ENCODE measurements at places on chromosomes 11 and 22.

DNA sequence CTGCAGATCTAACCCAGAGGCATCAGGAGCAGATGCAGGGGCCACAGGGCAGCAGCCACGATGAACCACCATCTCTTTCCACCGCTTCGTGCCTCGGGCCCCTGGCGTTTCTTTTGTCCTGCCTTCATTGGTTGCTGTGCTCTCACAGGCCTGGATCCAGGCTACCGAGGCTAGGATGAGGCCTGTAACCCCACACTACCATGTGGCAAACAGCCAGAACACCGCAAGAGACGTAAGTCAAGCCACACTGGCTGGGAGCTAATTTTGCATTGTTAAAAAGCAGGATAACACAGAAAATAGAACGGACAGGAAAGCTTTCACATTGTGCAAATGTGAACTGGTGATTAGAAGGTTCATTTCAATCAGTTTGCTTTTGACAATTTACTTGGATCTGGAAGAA is 15.7 kb upstream of the ARFGAP3 start:
- DNase-seq = no peak

DNA sequence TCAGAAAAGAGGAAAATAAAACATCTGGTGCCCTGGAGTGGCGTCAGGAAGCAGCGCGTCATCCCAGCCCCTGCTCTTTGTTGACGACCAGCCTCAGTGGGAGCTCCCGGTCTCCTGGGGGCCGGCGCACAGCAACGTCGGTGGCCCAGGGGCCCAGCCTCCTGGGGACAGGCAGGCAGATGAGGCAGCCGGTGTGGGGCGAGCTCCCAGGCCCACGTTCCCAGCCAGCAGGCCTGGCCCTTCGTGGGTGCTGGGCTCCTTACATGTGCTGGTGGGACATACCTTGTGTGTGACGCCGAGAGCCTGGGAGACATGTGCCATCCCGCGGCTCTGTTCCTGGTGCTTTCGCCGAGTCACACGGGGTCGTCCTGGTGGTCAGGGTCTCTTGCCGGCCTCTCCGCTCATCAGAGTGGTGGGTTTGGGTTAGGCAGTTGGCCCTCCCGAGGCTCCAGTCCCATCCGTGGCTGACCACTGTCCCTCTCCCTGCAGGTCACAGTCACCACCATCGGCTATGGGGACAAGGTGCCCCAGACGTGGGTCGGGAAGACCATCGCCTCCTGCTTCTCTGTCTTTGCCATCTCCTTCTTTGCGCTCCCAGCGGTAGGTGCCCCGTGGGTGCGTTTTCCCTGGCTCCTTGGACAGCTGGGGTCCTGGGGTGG is 116.7 kb downstream of the KCNQ1OT1 start:
- DNase-seq = no peak

GRCh38 chr22:29146091-29146560 is 59.6 kb upstream of the EMID1 start:
- no peak for DNase-seq

DNA sequence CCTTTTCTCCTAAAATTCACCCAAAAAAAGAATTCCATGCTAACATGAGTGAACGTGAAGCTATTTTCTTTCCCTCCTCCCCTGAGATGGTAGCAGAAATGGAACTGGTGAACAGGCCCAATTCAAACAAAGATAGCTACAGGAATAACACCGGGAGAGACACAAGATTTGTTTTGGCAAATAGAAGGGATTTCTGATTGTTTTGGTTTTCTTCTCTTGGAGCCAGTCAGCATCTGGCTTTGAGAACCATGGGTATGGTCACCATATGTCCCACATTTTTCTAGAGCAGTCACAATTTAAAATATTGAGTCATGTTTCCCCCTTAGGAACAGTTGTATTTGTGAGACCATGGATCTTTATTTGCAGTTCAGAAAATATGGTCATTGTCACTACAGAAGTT is 214.1 kb downstream of the FAM76B start:
- no peak for DNase-seq

GRCh38 chr11:86591631-86592030 is 80.8 kb downstream of the ME3 start:
- no peak for DNase-seq

GRCh38 chr11:19714387-19715363 is 2.0 kb downstream of the NAV2 start:
- DNase-seq = no peak

DNA sequence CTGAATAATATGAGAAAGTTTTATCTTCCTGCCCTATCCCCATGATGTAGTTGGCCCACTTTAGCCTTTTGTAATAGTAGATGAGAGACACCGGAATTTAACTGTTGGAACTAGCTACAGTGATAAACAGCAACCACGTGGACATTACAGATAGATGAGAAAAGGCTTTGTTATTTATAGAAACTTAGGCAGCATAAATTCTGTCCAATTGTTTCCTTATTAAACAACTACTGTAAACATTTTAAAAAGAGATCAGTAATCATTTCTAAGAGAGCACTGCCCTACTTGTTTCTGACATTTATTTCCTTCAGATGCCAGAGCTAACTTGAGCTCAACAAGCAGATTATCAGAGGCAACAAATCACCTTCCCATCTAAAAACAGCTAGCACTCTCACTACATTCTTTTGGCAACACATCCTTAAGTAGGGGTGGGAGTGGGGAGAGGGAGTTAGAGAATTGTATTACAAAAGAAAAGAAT is 63.1 kb downstream of the SOX6 start:
- no peak for DNase-seq

- no peak for DNase-seq
These were observed 1.9 kb upstream of the OR51B4 start for GRCh38 chr11:5303626-5304025.

GRCh38 chr11:9516113-9516512 is 55.3 kb downstream of the ZNF143 start:
- no peak for DNase-seq

- no peak for DNase-seq
These were observed 9.3 kb downstream of the C11orf24 start for GRCh38 chr11:68262544-68262827.

DNA sequence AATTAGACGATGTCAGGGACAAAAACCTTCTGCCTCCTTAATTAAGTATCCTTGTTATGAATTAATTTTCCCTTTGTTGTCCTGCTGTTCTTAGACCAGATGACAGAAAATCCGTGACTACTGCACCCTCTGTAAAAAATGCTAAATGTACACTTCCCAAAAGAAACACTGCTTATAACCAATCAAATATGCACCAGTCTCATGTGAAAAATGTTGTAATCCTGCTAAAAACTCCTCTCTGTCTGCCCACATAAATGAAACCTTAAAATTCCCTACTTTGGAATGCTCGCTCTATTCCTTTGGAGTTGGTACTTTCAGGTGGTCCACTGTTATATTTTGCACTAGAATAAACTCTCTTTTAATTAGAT is 366.8 kb upstream of the CCDC179 start:
- DNase-seq = no peak

DNA sequence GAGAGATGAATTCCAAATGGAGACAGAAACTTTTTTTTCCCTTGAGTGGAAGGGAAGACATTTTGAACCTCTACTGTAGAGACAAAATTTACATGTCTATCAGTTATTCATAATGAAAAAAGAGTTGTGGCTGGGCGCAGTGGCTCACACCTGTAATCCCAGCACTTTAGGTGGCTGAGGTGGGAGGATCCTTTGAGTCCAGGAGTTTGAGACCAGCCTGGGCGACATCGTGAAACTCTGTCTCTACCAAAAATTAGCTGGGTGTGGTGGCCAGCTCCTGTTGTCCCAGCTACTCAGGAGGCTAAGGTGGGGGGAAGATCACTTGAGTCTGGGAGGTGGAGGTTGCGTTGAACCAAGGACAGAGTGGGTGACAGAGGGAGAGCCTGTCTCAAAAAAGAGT is 4.1 kb downstream of the EED start:
- DNase-seq = no peak

DNA sequence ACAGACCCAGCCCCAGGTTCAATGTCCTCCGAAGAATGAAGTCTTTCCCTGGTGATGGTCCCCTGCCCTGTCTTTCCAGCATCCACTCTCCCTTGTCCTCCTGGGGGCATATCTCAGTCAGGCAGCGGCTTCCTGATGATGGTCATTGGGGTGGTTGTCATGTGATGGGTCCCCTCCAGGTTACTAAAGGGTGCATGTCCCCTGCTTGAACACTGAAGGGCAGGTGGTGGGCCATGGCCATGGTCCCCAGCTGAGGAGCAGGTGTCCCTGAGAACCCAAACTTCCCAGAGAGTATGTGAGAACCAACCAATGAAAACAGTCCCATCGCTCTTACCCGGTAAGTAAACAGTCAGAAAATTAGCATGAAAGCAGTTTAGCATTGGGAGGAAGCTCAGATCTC is 14.1 kb downstream of the APOL1 start:
- DNase-seq = no peak

DNA sequence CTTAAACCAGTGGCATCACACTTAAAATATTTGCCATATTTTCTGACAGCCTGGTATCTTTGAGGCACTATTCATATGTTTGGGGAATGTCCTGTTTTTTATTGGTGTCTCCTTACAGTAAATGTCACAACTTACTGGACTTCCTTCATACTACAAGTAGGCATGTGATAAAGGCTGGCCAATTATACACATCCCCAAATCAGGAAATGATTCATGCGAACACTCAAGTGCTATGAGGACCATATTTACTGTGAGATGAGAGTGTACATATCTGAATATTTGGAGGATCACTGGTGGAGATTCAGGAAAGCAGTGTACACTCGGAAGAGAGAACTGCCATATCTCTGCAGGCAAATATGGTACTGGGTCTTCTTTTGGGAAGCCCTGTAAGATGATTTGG is 913.8 kb upstream of the CHORDC1 start:
- no peak for DNase-seq

GRCh38 chr11:67043572-67044349 is 12.9 kb upstream of the RHOD start:
- no peak for DNase-seq

DNA sequence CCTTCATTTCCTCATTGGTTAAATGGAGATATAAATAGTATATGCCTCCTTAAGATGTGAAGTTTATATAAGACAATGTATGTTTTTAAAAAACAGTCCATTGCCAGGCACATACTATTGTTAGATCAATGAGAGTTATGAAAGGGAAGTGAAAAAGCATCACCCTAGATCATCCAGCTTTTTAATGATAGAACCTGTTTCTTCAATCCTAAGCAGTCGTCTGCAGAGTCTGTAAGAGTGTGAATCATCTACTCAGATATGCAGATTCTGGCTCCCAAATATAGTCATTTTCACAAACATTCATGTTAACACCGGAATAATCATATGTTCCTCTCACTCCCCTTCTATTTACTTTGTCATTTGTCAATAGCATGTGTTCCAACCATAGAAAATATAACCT is 65.3 kb upstream of the SLN start:
- no peak for DNase-seq

- DNase-seq = no peak
These were observed 61.3 kb downstream of the IGLL5 start for GRCh38 chr22:22948651-22949571.

DNA sequence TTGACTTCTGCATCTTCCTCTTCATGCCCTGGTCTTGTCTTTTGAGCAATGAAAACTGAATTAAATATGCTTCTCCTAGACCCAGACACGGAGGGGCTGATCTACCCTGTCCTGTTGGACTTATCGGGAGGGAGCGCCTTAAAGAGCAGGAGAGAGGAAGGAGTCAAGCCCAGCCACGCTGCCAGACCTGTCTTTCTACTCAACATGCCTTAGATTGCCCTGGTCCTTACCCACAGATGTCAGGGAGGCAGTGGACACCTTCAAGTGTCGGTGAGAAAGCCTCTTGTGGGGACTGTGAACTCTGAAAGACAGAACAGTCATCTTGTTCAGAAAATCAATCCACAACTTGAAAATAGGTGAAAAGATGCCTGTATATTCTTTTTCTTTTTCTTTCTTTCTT is 61.8 kb downstream of the IRAG1 start:
- no peak for DNase-seq

GRCh38 chr22:24144056-24144777 is 37.1 kb upstream of the SUSD2 start:
- no peak for DNase-seq

- no peak for DNase-seq
These were observed 43.9 kb downstream of the PDHX start for GRCh38 chr11:34960277-34960676.

- DNase-seq = no peak
These were observed 84.2 kb downstream of the RBFOX2 start for GRCh38 chr22:35944458-35944857.

DNA sequence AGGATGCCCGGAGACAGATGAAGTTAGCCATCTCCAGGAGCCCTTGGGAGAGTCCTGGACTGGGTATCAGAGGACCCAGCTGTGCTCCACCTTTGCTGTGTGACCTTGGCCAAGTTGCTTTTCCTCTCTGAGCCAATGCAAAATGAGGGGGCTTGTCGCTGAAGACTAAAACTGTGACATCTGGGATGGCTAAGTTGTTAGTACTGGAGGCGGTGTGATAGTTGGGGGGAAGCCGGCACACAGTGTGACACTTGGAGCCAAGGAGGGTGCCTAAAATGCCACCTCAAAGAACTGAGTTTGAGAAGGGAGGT is 481 bp downstream of the INPP5J start:
- no peak for DNase-seq

DNA sequence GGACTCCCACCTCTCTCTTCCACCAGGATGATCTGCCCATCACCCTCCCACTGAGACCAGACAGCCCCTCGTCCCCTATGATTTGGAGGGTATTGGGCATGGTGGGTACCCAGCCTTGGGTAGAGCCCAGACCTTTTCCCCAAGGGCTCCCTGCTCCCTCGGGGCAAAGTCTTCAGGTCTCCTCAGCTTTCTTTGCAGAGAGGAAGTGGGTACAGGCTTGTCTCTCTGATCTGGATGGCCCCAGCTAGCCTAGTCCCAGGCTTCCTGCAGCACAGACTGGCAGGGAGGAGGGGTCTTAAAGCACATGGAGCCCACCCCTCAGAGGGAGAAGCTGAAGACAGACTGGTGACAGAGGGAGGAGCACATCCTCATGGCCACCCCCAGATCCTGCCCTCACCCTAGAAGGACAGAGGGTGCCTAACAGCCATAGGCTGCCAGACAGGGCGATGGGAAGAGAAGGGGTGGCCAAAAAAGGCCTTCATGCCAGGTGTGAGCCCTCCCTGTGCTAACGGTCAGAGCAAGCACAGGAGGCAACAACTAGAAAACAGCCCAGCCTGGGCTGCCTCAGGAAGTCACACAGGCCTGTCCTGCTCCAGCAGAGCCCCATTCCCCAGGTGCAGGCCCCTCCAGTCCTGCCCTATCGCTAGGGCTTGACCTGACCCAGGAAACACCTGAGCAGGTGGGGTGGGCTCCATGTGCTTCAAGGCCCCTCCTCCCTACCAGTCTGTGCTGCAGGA is 30.4 kb downstream of the SLC22A12 start:
- DNase-seq = no peak

DNA sequence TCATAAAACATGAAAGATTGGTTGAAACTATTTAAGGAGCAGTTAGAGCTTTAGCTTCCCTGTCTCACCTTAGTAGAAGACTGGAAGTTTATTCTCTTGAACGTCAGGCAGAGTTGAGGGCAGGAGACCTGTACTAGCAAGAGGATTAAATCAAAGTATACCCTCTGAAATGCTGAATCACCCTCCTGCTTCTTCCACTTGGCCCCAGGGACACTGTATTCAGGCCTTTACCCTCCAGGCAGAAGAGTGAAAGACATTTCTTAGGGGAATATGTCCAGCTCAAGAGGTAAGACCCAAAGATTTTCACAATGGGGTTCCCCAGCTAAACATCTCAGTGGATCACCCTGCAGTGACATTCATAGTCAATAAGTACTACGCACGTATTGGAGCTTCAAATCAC is 11.9 kb downstream of the APOA4 start:
- no peak for DNase-seq

GRCh38 chr11:47378010-47378835 is at the start of gene SPI1:
Gene SPI1 (minus strand): TSS chr11:47378547. CDS start chr11:47378353, 194 bp downstream.
- no peak for DNase-seq

All from non-pigmented ciliary epithelial cell (primary cell).